ENCODE measurements at places on chromosomes 5 and 9. TPM values are rescaled to one million over a fixed set of nuclear protein-coding genes. Genes with fewer than 3 reads are reported as not detected.

The MEIKIN gene
- not detected for total RNA-seq

The PCDHGA1 gene
- 0.38 TPM for total RNA-seq

The C5orf58 gene
- total RNA-seq = not detected

The KIF12 gene
- 0.38 TPM for total RNA-seq

The NME5 gene
- total RNA-seq = 1.7 TPM

The PCDHA8 gene
- under 0.01 TPM for total RNA-seq

The CKMT2 gene
- total RNA-seq = 1.3 TPM

The NEUROG1 gene
- not detected for total RNA-seq

The EPB41L4A gene
- 1.5 TPM for total RNA-seq

The ORM2 gene
- not detected for total RNA-seq

The LRRC26 gene
- total RNA-seq = not detected

The FGD3 gene
- not detected for total RNA-seq

The CLPTM1L gene
- 300 TPM for total RNA-seq

The POLE3 gene
- 73.2 TPM for total RNA-seq

The SLC34A1 gene
- total RNA-seq = not detected

The PCDHA4 gene
- total RNA-seq = 0.19 TPM

The CCNI2 gene
- not detected for total RNA-seq

The DPP7 gene
- 33.9 TPM for total RNA-seq

The PKN3 gene
- total RNA-seq = 0.28 TPM

The CDX1 gene
- 0.38 TPM for total RNA-seq

The SNAPC4 gene
- 5.6 TPM for total RNA-seq

The NMUR2 gene
- total RNA-seq = not detected

The PCDH12 gene
- total RNA-seq = 0.56 TPM

The FBP1 gene
- not detected for total RNA-seq

The SOHLH1 gene
- total RNA-seq = not detected

The PPP2R2B gene
- total RNA-seq = not detected

The PCAT7 gene
- total RNA-seq = not detected

The IL31RA gene
- total RNA-seq = under 0.01 TPM

The C1QTNF2 gene
- 0.28 TPM for total RNA-seq

The CD274 gene
- total RNA-seq = 6.5 TPM

The RANBP17 gene
- 11.9 TPM for total RNA-seq

The HNRNPAB gene
- 145 TPM for total RNA-seq

The PCDHA10 gene
- total RNA-seq = 0.28 TPM

The TPPP gene
- total RNA-seq = 0.19 TPM

The PRLR gene
- total RNA-seq = under 0.01 TPM

The OGN gene
- 0.28 TPM for total RNA-seq

The AMBP gene
- not detected for total RNA-seq

The C9 gene
- total RNA-seq = 0.28 TPM

The BHMT gene
- under 0.01 TPM for total RNA-seq

The NPR2 gene
- total RNA-seq = 18.3 TPM

The NDUFA8 gene
- 68.6 TPM for total RNA-seq

The C6 gene
- total RNA-seq = under 0.01 TPM

The PCDHGA6 gene
- total RNA-seq = 3.1 TPM

The C5 gene
- 3.7 TPM for total RNA-seq

The SPINK7 gene
- not detected for total RNA-seq

The PKD2L2 gene
- 0.38 TPM for total RNA-seq

The TMEM8B gene
- total RNA-seq = 2.0 TPM

The IFNA13 gene
- total RNA-seq = not detected

The ANKRD34B gene
- total RNA-seq = not detected

The CDH10 gene
- 1.9 TPM for total RNA-seq

The KCNV2 gene
- total RNA-seq = not detected

The ADRA1B gene
- 0.56 TPM for total RNA-seq

The IFNA21 gene
- total RNA-seq = not detected
